ENCODE measurements at places on chromosomes 7 and 10.

- no peak for DNase-seq
These were observed 40.9 kb upstream of the MET start for GRCh38 chr7:116630932-116631671.

GRCh38 chr10:132452216-132452650 is 55.2 kb downstream of the PWWP2B start:
- no peak for DNase-seq

GRCh38 chr10:68938117-68938516 is 17.9 kb upstream of the DDX21 start:
- no peak for DNase-seq

- DNase-seq: no peak
These were observed 107.5 kb upstream of the ANLN start for GRCh38 chr7:36281945-36282717.

DNA sequence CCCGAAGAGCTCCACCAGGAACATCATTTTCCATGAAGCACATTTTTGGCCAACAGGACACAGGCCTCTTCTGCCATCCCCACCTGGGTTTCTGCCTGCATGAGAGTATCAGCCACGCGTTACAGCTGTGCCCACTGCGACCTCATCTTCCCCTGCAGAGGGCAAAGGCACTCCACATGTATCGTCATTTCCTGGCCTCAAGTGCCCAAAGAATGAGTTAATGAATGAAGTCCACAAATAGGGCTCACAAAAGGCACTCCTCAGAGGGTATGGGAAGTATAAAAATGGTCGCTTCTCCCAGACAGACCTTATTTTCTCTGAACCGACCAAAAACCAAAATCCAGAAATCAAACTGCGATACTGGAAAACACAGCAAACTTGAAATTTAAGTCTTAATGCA is 18.5 kb downstream of the ELMO1 start:
- DNase-seq: no peak

DNA sequence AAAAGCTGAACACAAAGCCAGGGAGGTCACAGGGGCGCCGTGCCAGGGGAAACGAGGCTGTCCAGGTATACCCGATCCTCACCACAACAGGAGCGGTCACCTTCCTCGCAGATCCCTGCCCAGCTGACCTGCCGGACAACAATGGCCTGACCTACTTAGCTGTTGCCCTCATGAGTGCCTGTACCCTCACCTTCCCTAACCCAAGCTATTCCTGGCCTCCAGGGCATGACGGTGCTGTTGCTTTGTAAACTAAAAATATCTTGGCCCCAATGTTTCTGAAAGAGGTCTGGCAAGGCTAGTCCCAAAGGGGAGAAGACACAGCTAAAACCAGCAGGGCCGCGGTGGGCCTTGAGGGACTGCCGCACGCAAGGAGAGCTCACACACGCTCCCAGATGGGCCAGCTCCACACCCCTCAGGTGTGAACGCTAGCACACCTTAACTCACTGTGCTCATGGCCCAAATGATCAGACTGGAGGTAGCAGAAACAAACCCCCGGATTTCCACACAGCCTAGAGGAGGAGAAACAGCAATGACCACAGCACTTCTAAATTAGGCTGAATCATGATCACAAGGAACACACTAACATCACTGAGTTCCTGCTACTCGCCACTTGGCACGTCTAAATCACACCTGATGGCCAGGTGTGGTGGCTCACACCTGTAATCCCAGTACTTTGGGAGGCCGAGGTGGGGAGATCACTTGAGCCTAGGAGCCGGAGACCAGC is 66.3 kb upstream of the CYTH3 start:
- DNase-seq: no peak

- no peak for DNase-seq
These were observed 32.5 kb upstream of the PRKAR1B start for GRCh38 chr7:759569-759968.

DNA sequence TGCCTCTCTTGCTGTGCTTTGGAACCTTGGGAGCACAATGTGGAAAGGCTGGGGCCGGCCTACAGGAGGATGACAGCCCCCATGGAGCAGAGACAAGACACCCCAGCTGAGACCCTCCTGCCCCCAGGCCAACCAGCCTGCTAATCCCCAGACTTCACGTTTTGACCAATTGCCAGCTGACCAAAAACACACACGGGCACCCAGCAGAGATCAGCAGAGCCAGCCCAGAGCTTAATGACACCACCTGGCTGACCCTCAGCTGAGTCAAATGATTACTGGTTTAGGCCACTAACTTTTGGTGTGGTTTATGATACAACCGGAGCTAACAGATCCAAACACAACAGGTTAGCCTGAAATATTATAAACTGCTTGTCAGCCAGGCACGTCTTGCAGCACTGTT is 111.2 kb upstream of the KIF5B start:
- DNase-seq: no peak

DNA sequence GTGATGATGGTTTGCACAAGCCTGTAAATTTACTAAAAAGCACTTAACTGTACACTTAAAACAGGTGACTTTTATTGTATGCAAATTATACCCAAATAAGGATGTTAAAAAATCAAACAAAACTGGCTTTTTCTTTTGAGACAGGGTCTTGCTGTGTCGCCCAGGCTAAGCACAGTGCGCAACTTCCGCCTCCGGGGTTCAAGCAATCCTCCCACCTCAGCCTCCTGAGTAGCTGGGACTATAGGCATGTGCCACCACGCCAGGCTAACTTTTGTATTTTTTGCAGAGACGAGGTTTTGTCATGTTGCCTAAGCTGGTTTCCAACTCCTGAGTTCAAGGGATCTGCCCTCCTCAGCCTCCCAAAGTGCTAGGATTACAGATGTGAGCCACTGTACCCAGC is 77.7 kb downstream of the DNAJC1 start:
- DNase-seq: no peak

DNA sequence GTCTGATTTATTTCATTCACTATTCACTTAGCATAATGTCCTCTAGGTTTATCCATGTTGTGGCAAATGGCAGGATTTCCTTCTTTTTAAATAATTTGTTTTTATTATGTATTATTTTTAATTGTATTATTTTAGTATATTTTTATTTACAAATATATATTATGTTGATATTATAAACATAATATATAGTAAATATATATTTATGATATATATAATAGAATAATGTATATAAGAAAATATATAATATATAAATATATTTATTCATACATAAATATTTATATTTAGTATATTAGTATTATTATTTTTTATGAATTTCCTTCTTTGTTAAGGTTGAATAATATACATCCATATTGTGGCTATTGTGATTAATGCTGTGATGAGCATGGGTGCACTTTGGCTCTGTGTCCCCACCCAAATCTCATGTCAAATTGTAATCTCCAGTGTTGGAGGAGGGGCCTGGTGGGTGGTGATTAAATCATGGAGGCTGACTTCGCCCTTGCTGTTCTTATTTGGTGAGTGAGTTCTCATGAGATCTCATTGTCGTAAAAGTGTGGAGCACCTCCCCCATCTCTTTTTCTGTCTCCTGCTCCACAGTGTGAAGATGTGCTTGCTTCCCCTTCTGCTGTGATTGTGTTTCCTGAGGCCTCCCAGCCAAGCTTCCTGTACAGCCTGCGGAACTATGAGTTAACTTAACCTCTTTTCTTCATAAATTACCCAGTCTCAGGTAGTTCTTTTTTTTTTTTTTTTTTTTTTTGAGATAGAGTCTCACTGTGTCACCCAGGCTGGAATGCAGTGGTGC is 52.3 kb upstream of the CYP2C18 start:
- no peak for DNase-seq

- DNase-seq: no peak
These were observed 102.2 kb downstream of the RBM20 start for GRCh38 chr10:110746254-110746826.

DNA sequence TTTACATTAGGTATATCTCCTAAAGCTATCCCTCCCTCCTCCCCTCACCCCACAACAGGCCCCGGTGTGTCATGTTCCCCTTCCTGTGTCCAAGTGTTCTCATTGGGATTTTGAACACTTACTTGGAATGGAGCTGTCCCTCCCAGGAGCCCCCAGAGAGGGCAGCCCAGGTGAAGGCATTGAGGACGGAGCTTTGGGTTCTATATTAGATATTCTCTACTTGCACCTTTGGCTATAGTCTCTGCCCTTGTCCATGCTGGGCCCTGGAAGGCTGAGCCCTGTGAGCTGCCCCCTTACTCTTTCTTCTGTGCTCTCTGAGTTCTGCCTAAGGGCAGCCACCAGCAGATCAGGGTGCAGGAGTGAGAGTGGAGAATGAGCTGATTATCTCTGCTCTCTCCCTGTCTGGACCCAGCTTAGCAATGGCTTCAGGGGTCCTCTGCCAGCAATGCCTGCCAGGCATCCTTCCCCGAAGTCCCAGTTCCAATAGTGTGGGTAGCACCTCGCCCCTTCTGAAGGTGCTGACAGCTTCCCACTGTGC is 11.2 kb downstream of the ADRA2A start:
- DNase-seq: no peak
